Cardiac septum (tissue), 1 donor: ENCODE measurements at places on chromosomes 3 and 15. TPM values are rescaled to one million over a fixed set of nuclear protein-coding genes. Genes with fewer than 3 reads are reported as not detected.

DNA sequence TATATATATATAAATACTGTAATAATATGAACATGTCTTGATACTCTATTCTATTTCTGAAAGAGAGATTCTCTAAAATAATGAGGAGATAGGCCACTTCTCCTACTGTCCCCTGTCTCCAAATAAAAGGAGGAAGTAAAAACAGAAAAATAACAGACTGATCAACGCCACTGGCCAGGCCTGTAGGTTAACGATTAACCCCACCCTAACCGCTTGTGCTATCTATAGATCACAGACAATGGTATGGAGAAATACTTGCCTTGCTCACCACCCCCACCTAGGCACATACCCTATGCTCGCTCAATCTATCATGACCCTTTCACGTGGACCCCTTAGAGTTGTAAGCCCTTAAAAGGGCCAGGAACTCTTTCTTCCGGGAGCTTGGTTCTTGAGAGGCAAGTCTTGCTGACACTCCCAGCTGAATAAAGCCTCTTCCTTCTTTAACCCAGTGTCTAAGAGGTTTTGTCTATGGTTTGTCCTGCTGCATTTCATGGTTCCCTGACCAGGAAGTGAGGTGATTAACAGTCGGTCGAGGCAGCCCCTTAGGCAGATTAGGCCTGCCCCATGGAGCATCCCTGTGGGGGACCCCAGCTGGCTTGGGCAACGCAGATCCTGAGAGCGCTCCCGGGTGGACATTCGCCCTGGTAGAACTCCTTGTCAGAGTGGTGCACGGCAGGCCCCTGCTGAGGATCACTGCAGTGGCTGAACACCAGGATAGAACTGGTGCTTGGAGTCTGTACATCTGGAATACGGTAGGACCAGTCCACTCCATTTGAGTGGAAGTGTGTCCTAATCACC, 521.8 kb upstream of the CNTN3 start:
- DNase-seq: no peak

- no peak for DNase-seq
Observed at GRCh38 chr15:87916208-87916607, 340.3 kb downstream of the NTRK3 start.

DNA sequence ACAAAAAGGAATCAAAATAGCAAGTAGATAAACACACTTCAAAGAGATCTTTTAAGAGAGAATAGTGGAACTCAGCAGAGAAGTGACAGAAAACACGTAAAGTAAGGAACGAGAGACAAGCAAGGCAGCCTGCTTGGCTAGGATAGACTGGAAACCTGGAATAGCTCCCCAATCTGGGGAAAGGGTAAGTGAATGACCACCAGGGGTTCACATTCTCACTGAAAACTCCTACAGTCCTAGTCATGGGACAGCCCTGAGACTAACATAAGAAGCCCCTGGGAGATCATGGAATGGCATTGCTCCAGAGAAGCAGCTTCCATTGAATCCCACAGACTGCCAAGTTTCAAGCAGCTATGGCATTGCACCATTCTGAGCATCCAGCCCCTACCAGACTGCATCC, 363.6 kb upstream of the ARPP21 start:
- DNase-seq: no peak

DNA sequence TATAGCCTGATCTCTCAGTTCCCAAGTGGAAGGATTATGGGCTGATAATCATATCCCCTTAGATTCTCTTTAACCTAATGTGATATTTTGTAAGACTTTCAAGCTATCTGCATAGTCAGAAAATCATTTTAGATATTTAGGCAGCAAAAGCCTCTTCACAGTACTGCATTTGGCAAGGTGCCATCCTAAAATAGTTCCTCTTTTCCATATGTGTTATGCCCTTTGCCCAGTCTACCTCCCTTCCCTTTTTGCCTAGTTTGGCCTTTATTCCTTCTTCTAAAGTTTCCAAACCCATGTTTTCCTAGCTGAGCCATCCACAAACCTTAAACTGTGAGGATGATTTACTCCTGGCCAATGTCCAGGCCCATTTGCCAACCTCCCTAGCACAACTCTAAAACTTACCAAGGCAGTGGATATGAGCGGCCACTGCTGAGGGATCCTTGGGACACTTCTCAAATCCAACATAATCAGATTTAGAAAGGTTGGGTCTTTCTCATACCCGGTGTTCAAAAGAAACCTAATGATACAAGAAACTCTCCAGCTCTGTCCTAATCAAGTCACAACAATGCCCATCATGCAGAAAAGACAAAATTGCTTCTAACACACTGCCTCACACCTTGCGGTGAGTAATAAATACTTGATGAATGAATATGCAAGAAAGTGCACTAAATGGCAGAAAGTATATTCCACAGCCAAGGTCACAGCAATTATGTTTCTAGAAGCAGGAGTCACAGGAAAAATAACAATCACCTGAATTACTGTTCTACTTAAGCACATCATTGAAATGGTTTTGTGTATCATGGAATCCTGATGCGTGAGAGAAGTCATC, 493.9 kb downstream of the NLGN1 start:
- no peak for DNase-seq

DNA sequence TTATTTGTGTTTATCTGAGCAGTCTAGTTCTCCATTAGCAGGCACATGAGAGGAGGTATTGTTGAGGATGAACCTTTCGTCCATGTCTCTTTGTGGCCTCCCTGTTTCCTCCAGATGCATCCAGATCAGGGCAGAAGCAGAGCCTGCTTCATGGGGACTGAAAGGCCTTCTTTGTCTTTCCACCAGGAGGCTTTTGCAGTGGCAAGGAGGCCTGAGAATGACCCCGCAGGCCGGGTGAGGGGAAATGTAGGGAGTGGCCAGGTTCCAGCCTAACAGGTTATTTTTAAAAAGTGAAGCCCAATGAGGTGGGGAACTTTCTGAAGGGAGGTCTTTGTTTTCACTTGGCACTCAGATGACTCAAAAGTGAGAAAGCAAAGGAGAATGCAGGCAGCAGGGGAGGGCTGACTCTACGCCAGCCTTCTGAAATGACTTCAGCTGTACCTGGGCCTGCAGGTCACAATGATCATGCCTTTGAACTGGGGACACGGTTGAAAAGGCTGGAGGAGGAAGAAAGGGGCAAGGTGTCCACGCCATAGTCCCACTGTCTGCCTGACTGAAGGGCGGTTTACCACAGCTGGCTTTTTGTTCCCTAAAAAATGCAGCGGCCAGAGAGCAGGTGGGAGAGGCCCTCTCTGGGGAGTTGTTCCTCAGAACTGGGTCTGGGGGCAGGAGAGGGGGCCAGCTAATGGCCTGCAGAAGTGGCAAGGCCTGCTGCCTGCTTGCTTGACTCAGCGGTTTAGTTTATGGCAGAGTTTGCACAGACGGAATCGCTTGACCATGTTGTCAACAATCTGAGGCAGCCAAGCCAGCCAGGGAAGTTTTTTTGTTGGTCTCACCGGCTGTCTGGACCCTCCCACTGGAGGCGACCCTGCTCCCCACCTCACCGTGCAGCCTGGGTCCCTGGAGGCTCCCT, 28.7 kb downstream of the CMTM7 start:
- no peak for DNase-seq

DNA sequence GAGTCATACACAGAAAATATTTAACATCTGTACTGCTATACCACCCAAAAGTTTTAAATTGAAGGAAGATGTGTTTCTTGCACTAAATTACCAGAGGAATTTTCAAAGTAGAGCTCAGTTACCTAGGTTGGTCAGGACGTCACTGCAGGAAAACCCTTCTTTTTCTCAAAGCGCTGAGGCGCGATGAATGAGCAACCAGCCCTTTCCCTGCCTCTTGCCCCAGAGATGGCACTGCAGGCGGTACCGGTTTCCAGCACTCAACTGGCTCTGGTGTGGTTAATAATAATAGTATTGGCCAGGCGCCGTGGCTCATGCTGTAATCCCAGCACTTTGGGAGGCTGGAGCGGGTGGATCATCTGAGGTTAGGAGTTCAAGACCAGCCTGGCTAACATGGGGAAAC, 49.3 kb downstream of the HES1 start:
- no peak for DNase-seq

DNA sequence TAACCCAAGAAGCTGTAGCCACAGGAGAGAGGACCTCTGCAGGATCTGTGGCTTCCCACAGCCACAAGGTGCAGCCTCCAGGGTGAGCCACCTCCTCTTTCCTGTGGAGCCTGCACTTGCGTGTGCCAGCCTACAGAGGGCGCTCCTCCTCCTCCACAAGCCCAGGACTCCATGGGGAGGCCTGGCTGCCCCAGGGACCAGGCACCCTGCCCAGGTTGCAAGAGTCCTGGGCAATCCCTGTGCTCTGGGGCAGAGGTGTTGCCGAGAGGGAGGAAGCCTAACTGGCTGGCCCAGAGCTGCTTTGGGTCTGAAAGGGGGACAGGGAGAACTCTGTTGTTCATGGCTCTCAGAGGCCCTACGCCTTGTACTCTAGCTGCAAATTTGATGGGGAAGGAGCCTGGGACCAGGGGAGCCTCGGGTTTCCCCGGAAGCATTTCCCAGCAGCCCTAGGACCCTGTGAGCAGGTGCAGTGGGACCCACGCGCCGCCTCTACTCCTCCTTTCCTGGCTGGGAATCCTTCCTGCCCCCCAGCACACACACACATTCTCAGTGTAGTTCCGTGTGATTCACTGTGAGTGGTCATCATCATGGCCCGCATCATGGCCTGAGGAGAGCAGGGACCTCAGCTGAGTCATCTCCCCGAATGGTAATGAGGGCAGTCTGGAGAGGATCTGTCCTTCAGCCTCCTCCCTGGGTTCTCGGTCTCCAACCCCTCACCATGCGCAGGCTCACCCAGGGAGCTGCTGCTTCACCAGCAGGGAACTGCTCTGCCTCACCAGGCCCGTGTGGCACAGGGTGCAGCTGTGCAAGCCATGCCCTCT, 24.3 kb downstream of the TBC1D21 start:
- DNase-seq: peak; percentile 91

The ZNF660 gene
- total RNA-seq: 1.8 TPM

The SERPINI2 gene
- total RNA-seq: 0.46 TPM

The SV2B gene
- 3.7 TPM for total RNA-seq

The ABHD17C gene
- total RNA-seq: 8.5 TPM
